ENCODE measurements at places on chromosomes 4 and X. TPM values are rescaled to one million over a fixed set of nuclear protein-coding genes. Genes with fewer than 3 reads are reported as not detected.

Gene ARR3
- total RNA-seq, result not detected

Gene ZXDB
- 10.4 TPM for total RNA-seq

Gene NALF2
- total RNA-seq, result 0.08 TPM

Gene NDP
- not detected for total RNA-seq

Gene GCNA
- 0.39 TPM for total RNA-seq

Gene STS
- 0.86 TPM for total RNA-seq

Gene TENM3
- total RNA-seq, result 16.1 TPM

Gene MAOA
- 18.8 TPM for total RNA-seq

Gene CC2D2A
- total RNA-seq, result 19.1 TPM

Gene IL21
- total RNA-seq, result not detected

Gene MTTP
- not detected for total RNA-seq

Gene RHOXF2B
- total RNA-seq, result not detected

Gene ANK2
- 3.5 TPM for total RNA-seq

Gene VCX
- 0.11 TPM for total RNA-seq

Gene MTNR1A
- total RNA-seq, result not detected

Gene PDLIM3
- 1.1 TPM for total RNA-seq

Gene KIAA1210
- not detected for total RNA-seq

Gene SORCS2
- total RNA-seq, result 0.31 TPM

Gene MAGEA10
- not detected for total RNA-seq

Gene ZNF275
- total RNA-seq, result 5.2 TPM

Gene CWH43
- total RNA-seq, result 14.8 TPM

Gene USP17L29
- not detected for total RNA-seq

Gene ATP8A1
- 0.16 TPM for total RNA-seq

Gene ASB11
- not detected for total RNA-seq

Gene WDR17
- total RNA-seq, result 1.4 TPM

Gene IL13RA1
- total RNA-seq, result 22.7 TPM

Gene PROM1
- not detected for total RNA-seq

Gene NAP1L2
- 1.1 TPM for total RNA-seq

Gene TMEM156
- 6.5 TPM for total RNA-seq

Gene GLUD2
- total RNA-seq, result 0.23 TPM

Gene FAM149A
- not detected for total RNA-seq

Gene COX18
- 31.9 TPM for total RNA-seq

Gene NEXMIF
- not detected for total RNA-seq

Gene GPM6B
- total RNA-seq, result 0.19 TPM

Measured in hair follicular keratinocyte (primary cell).